ENCODE measurements at places on chromosomes 12 and 14.

GRCh38 chr14:54348001-54348611, 48.7 kb upstream of the CDKN3 start:
- peak; percentile 66 for DNase-seq

DNA sequence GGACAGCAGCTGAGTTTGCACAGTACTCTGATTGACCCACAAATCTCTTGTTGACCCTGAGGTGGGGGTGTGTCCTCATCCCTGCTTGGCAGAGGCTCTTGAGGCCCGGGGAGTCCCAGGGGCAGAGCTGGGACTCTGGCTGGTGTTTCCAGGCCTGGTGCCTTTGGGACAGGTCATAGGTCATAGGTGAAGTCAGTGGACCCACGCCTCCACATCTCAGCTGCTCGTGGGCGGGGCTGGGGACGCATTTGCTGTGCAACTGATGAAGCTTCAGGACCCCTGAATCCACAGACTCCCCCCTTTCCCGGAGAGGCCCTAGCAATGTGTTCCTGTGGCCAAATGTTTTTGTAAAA, 408 bp upstream of the CACNA2D4 start:
- DNase-seq, result no peak

DNA sequence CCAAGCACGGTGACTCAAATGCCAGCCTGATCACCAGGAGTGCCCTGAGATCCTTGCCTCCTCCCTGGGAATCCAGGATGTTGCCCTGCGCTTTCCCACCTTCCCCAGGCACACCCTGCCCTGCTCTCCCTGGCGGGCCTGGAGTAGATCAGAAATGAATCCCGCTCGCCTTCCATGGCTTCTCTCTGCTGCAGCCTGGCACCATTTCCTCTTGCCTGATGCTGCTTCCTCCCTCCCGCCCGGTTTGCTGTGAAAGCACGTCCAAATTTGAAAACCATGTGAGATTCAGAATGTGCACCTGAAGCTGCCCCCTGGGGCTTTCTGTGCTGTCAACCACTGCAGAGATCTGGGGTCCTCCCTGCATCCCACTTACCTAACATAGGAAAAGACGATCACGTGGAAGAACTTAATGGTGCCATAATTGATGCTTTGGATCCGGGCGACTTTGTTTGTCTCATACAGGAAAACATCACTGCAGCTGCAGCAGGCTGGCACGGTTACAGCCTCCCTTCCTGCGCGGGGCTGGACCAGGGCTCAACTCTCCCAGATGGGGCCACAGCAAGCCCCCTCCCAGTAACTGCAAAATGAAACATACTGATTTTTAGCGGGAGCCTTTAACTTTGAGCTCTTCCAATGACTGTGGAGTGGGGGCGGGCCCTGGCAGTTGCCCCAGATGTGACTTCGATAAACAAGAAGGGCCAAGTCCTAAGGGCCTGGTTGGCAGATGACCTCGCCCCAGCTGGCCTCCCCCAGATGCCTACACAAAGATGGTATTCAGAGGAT, 24.9 kb upstream of the C12orf76 start:
- no peak for DNase-seq

GRCh38 chr14:65958664-65959562, 527.3 kb upstream of the CCDC196 start:
- DNase-seq, result peak; percentile 56

DNA sequence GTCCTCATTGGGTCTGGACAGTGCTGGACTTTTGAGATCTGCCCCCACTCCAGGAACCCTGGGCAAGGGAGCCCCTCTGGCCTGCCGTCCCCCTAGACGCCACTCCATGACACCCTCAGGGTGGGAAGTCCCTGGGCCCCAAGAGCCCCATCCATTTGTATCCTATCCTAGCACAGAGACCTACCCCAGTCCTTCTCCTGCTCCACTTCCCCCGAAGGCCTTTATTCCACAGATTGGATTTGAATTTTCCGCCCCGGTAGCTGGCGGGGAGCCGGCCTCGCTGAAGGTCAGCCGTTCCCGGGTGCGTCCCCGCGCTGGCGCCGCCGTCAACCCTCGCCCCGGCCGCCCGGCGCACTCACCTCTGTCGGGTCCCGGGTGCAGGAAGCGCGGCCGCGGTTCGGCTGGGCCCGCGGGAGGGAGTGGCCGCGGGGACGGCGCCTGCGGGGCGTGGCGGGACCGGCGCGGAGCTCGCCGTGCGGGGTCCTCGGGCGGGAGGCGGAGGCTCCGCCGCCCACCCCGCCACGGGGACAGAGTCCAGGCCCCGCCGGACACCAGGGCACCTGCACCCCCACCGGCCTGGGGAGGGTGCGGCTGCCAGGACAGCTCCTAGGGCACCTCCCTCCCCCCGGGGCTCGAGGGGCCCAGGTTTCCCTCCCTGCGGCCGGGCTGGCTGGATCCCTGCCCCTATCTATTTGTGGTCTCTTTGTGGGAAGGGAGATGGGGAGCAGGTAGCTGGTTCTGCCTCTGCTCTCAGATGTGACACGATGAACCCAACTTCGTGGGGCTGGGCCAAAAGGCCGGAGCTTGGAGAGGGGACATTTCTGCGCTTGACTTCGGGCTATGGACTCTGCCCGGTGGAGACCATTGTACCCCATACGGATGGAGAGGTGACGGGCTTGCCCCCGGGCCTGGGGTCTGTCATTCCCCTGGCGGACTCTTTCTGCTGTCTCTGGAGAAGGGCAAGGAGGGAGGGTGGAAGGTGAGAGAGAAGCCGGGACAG, 19.9 kb upstream of the GPR68 start:
- DNase-seq, result no peak

GRCh38 chr12:6058481-6059161, 65.8 kb downstream of the VWF start:
- no peak for DNase-seq

DNA sequence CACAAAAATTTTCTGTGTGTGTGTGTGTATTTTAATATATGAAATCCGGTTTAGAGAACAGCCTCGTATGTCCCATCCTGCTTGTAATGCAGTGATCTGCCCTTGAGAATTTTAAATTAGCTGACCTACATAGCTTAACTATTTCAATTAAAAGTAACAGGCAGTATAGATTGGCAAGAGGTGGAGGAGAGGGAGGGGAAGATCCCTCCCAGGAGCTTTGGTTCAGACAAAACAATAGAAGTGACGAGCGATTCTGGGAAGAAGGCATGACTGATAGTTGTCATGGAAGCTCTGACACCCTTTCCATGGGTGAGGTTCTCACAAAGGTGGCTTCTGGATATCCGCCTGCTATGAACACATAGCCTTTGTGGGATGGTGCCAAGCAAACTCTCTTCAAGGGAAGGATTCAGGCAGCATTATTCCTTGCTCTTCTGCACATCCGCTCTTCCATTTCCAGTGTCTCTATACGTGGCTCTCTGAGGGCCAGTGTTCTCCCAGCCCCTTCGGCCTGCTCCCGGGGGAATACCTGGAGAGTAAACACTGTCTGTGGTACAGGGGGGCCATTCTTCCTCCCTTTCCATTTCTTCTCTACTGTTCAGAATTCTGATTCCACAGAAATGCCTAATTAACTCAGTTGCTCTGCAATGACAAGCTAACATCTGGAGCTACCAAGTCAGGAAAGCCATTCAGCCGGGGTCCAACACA, 182.0 kb downstream of the CACNA1C start:
- DNase-seq, result no peak

DNA sequence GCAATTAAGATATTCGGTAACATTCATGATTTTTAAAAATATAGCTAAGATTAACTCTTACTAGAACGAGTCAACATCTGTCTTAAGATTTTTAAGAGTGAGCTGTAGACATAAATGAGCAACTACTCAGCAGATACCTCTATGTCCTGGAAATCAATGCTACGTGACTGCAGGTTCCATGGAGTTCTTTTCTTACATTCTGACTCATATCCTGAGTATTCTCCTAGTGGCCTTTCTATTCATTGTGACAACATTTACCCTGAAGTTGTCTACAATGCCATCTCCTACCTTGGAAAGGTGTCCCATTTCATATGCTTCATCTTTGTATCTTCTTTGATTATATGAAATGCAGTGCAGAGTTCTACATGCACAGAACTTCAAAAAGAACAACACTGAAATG, 59.9 kb downstream of the PKP2 start:
- no peak for DNase-seq

DNA sequence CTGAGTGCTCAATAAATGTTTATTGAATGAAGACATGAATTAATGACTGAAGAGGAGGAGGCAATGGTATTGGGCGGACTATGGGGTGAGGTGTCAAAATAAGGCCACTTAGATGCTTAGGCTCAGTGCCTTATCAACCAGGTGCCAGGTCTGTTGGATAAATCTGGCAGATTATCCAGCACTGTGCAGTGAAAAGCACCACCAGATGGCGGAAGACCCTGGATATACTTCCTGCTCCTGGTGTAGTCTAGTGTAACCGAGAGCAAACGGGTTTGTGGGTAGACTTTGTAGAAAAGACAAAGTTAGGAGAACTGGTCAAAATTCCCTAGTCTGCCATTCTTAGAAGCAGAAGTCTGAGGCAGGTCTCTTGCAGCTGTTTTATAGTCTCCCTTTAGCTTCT, 306.3 kb downstream of the ATP23 start:
- no peak for DNase-seq

DNA sequence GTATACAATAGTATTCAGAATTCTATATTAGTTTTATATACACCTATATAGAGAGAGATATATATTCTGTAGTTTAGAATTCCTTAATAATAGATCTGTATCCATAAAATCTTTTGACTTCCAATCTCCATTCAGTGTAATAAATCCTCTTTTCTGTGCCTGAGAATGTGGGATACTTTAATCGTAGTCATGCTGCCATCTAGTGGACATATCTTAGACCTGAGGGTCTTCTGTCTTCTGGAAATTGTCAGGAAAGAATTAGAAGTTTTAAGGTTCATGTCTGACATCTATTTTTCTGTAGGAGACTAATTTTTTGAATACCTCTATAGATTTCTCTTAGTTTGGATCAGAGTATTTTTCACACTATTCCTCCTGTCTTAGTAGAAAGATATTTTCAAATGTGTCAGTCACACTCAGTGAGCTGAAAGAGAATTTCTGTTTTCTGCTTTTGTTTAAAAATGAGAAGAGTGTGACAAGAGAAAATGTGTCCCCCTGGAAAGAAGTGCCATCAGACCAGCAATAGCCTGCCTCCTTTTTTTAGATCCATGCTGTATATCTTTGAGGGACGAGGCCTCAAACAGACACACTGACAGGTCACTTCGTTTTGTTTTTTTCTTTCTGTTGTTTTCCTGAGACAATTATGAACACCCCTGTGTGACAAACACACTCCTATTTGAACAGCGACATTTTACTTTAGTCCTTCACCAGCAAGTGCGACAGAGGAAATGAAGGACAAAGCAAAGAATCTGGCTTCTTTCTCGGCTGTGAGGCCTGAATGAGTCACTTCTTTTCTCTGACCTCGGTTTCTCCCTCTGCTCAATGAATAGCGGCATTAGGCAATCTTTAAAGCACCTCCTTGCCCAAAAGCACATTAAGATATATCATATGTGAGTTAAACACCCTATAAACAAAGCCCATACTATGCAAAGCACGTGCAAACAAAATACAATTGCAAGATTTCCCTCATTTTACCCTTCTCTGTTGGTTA, 96.3 kb downstream of the GALC start:
- DNase-seq, result peak; percentile 80

- DNase-seq, result no peak
Observed at GRCh38 chr14:92615451-92615850, 101.9 kb downstream of the RIN3 start.

DNA sequence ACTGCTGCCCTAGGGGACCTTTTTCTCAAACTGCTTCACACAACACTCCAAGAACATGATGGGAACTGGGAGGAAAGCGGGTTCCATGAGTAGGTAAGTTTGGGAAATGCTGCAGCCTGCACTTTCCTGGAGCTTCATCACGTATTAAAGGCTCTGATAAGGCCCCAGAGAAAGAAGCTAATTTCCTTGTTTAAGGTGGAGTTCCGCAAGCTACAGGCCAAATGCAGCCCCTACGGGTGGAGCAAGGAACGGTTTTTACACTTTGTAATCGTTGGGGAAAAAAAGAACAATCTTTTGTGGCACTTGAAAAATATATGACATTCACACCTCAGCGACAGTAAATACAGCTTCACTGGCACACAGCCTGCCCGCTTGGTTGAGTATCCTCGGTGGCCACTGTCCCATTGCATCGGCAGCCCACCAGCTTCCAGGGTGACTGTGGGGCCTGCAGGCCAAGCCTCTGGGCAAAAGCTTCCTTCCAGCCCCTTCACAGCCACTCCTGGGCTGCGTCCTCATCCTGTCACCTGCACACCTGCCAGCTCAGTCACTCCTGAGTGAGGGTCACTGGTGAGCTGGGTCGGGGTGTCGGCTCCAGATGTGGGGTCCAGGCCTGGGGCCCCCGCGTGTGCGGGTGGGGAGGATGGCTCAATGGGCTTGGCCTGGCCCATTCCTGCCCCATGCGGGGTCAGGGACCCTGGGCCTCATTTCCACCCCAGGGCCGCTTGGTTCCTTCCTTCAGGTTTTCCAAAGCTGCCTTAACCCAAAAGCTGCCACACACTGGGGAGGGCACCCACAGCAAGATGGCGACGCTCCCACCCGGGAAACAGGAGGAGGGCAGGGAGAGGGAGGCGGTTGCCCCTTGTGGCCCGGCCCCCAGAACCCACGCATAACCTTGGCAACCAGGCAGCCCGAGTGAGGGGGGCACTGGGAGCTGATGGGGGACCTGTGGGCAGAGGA, 2.4 kb downstream of the AMN start:
- DNase-seq, result peak; percentile 8

DNA sequence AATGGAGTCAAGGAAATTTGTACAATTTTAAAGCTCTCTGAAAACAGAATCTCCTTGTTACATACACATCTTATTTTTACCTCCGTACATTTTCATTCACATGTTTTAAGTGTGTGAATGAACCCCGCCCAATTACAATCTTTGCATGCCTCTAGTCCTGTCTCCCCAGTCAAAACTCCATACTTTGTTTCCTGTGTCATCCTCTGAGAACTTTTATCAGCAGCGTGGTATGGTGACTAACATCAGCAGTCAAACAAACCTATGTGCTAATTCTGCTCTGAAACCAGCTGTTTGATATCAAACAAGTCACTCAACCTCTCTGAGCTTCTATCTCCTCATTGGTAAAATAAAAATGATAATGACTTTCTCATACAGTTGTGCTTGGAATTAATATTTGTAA, 15.8 kb upstream of the ERGIC2 start:
- DNase-seq, result peak; percentile 40

DNA sequence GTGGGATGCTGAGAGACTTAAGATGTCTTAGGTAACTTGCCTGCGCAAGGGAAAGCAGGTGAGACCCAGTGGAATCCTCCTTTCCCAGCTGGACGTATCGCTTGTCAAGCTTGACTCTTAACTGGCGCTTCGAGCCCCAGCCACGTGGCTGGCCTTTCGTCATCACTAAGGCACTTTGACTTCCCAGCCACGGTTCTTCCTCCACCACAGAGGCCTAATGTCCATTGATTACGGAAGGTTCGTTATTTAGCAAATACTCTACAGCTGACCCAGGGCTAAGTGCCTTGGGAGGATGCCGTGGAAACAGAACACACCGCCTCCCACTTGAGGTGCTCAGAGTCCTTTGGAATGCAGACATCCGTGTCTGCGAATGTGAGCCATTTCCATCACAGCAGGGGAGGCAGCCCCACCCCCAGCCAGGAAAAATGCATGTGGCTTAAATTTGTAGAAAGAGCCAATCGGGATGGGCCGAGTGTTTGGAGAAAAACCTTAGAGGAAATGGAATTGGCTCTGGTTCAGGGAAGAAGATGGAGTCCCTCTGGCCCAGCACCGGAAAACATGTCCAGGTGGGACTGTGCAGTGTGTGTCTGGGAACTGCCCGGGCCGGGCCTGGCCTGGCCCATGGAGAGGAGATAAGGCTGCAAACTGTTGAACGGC, 115.7 kb downstream of the PLXNC1 start:
- peak; percentile 11 for DNase-seq
